ENCODE measurements at places on chromosomes 2 and 18. TPM values are rescaled to one million over a fixed set of nuclear protein-coding genes. Genes with fewer than 3 reads are reported as not detected.

- peaks cover 3% of the 10 kb centered on the region for H3K4me1 ChIP-seq
- H3K27ac ChIP-seq: no peak overlapping the region
- no peaks in the 10 kb centered on the region for H3K27me3 ChIP-seq
- no peaks in the 10 kb centered on the region for H3K36me3 ChIP-seq
- H3K4me3 ChIP-seq: no peak overlapping the region
- DNase-seq: no peak
Observed at GRCh38 chr2:100692906-100693305, 127.0 kb upstream of the NPAS2 start.

GRCh38 chr18:77249569-77250500, at the start of gene GALR1:
Gene GALR1 (plus strand): TSS chr18:77249848. CDS start chr18:77250549, 701 bp downstream.
- H3K27me3 ChIP-seq: peaks cover 37% of the 10 kb centered on the region
- DNase-seq: peak; percentile 66
- H3K36me3 ChIP-seq: no peaks in the 10 kb centered on the region
- peak within 1 kb of the TSS; percentile 60 for H3K4me3 ChIP-seq

Gene PSTPIP2
- 2.4 TPM for total RNA-seq

Gene MATN3
- 9.7 TPM for total RNA-seq

All from H1 (cell line).